ENCODE measurements at places on chromosomes 6 and 20. TPM values are rescaled to one million over a fixed set of nuclear protein-coding genes. Genes with fewer than 3 reads are reported as not detected.

SMLR1 gene
- total RNA-seq = not detected

STK4 gene
- total RNA-seq = 14.7 TPM

SIRPG gene
- not detected for total RNA-seq

PEDS1 gene
- 46.3 TPM for total RNA-seq

NKX2-2 gene
- not detected for total RNA-seq

GATA5 gene
- total RNA-seq = 0.37 TPM

HSPA1L gene
- total RNA-seq = 1.1 TPM

KCNK16 gene
- not detected for total RNA-seq

CRISP2 gene
- total RNA-seq = not detected

ADGB gene
- total RNA-seq = not detected

TGM3 gene
- not detected for total RNA-seq

GRIK2 gene
- total RNA-seq = 0.39 TPM

ADISSP gene
- 158 TPM for total RNA-seq

SLC13A3 gene
- total RNA-seq = not detected

TAF4 gene
- total RNA-seq = 19.3 TPM

MLN gene
- total RNA-seq = not detected

MYCT1 gene
- total RNA-seq = not detected

ADGRB3 gene
- total RNA-seq = not detected

RFX6 gene
- total RNA-seq = not detected

CEP85L gene
- 1.7 TPM for total RNA-seq

HLA-DQB1 gene
- total RNA-seq = not detected

TSPO2 gene
- total RNA-seq = not detected

HLA-DOB gene
- total RNA-seq = not detected

SLC35D3 gene
- total RNA-seq = not detected

EDN3 gene
- total RNA-seq = 1.8 TPM
